Stimulated activated CD4-positive, alpha-beta T cell treated with anti-CD3 and anti-CD28 coated beads, Interleukin-15, amount 100 ng/mL, for 24 hours (primary cell): ENCODE measurements at places on chromosomes 12 and 14.

GRCh38 chr12:13368431-13368830 lies 171.9 kb downstream of the EMP1 start:
- DNase-seq: no peak

DNA sequence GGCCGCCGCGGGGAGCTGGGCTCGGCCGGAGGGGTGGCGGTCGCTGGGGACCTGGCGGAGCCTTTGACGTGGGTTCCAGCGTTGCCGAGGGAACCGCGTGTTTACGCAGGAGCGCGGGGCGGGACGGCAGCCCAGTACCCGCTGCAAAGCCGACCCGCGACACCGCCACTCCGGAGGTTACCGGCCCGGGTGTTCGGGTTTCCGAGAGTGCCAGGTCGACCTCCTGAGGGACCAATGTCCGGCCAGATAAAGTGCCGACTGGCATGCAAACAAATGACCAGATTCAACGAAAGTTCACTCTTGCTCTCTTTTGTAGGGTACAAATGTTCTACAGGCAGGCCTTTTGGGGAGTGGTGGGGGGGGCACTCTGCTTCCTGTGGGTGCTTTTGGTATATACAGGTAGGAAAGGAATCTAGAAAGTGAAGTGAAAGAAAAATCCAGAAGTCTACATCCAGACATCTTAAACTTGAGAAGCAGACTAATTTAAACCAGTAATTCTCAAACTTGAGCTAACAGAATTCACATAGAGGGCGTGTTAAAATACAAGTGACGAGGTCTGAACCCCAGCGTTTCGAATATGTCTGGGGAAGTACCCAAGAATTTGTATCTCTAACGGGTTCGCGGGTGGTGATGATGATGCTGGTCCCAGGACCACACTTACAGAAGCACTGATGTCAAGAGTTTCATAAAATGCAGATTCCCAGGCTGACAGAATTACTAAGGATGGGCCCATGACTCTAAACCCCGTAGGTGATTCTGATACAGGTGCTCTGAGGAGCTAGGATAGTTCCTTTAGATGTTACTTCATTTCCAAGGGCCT lies at the start of gene GPR135:
TSS of gene GPR135 (minus strand) at position 65 of the 820 bp plus-strand sequence. CDS start 154 bp downstream, outside the sequence.
- peak; percentile 61 for DNase-seq

DNA sequence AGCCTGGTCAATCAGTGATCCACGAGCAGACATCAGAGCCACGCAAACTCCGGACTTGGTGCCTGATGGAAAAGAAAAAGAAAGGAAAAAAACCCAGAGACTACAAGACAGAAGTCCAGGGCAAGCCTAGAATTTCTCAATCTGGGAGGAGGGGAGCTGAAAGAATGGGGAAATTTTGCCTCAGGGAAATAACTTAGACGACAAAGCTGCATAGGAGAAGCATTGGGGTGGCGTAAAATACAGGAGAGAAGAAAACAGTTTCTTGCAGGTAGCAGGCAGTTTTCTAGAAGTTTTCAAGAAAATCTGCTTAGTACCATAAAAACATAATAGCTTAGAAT lies 2.6 kb upstream of the SLC11A2 start:
- DNase-seq: no peak

GRCh38 chr12:97112136-97112535 lies 205.1 kb downstream of the NEDD1 start:
- no peak for DNase-seq

- no peak for DNase-seq
Measured at GRCh38 chr12:53589423-53589822, 36.8 kb downstream of the ATF7 start.

DNA sequence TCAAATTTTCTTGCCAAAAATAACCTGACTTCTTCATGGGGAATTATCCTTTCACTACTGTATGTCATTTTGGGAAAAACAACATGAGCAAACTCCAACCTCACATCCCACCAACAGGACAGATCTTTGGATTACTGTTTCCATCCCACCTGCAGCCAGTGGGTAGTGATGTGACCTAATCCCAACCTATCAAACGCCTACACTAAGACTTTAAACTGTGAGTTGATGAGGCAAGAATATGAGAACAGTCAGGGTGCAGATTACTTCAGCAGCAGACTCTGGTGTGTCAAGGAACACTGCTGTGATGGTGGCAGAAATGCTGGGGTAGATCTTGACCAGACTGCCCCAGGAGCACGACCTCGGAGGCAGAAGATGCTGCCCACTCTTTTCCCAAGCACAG lies 293.2 kb downstream of the DUSP6 start:
- DNase-seq: no peak

DNA sequence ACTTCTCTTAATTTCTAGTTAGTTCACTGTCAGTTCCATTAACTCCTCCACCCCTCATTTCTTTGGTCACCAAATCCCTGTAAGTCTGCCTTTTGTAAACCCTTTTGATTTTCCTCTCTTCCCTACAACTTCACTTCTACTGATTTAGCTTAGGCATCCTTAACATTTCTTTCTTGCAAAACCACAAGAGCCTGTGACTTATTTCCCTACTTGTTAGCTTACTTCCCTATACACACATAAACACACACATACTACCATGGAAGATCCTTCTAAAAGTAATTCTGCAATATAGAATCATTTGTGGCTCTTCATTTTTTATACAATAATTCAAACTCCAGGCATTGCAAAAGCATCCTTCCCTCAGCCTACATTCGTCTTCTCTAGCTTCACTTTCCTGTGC lies 494.3 kb upstream of the USP15 start:
- DNase-seq: no peak

DNA sequence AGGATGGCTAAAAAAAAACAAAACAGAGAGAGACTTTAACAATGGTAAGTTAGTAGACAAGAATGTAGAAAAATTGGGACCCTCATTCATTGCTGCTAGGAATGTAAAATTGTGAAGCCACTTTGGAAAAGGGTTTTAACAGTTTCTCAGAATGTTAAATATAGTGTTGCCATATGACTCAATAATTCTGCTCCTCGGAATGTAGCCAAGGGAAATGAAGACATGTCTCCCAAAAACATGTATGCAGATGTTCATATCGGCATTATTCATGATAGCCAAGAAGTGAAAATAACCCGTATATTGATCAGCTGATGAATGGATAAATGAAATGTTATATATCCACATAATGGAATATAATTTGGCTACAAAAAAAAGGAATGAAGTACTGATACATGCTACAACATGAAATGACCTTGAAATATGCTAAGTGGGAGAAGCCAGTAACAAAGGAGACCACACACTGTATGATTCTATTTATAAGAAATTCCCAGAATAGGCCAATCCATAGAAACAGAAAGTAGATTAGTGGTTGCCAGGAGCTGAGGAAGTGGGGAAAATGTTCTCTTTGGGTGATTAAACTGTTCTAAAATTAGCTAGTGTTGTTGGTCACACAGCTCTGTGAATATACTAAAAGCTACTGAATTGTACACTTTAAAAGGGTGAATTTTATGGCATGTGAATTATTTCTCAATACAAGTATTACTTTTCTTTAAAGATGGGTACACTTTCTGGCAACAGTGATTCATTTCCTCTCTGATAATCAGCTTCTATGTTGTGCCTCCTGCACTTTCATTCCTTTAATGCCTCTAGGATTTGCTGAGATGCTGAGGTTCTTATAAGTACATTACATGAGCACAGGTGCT lies 132.5 kb downstream of the DAAM1 start:
- DNase-seq: no peak

DNA sequence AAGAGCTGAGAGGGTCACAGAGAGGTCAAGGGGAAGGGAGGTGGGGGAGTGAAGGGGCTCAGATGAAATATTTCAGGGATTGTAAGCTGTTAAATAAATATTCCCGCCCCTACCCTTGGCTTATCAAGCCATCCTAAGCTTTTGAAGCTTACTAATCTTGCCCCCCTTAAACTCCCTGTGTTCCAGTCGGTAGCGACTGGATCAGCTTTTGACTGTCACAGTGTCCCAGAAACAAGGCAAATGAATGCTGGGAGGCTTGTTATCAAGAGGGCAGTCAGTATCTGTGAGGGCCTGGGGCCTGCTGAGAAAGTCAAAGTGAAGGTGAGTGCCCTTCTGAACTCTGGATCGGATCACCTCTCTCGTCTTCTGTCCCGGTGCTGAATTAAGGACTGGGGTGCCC lies 128.1 kb downstream of the DACT1 start:
- no peak for DNase-seq

GRCh38 chr14:96838449-96838848 lies 41.3 kb downstream of the VRK1 start:
- DNase-seq: no peak

GRCh38 chr14:90424075-90424474 lies 27.2 kb downstream of the CALM1 start:
- no peak for DNase-seq

DNA sequence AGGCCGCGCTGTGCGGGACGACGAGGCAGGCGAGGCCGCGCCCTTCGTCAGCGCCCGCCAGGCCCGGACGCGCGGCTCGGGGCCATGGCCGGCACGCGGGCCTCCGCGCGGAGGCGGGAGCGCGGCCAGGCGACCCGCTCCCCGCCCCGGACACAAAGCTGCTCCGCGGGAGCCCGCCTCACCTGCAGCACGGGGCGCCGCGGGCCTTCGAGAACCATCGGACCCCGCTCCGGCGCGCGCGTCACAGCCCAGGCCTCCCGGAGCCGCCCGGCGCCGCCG lies 342 bp downstream of the DICER1 start:
- no peak for DNase-seq

DNA sequence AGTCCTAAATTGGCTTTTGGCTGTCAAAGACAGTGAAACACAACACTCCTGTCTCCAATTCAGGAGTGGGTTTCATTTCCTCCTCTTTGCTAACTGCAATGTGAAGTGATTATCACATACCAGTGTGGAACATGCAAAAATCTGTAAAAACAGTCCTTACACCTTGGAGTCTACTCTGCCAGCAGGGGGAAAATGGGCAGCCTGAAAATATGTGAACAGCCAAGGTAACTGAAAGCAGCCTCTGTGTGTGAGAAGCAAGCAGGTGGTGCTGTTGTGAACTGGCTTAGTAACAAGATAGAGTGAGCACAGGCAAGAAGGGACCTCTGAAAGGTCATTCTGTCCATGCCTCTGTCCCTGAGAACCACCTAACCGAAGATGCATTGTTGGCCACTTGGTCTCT lies 6.0 kb downstream of the PRMT8 start:
- no peak for DNase-seq

GRCh38 chr12:132319991-132320570 lies 9.3 kb downstream of the GALNT9 start:
- DNase-seq: no peak

DNA sequence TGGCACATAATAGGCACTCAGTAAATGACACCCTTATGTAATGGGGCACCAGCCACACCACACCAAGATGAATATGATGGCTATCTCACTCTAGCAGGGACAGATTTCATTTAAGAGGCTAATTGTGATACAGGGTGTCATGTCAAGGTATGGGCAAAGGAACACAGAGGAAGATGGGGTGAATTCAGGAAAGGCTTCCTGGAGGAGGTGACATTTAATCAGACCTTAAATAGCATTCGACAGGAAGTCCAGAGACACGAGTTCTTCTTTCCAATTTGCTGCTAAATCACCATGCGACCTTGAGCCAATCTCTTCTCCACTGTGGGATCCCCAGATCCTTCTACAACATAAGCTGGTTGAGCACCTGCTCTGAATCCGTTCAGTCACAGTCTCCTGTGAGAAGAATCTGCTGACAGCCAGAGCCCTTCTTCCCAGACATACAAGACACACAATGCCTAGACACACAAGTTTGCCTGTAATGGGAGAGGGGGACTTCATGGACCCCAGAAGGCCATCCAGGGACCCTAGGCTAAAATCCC lies 1.5 kb upstream of the DTX1 start:
- no peak for DNase-seq

GRCh38 chr12:93297032-93297431 lies 80.7 kb upstream of the NUDT4 start:
- no peak for DNase-seq

GRCh38 chr14:57831981-57832380 lies 33.9 kb downstream of the SLC35F4 start:
- no peak for DNase-seq

DNA sequence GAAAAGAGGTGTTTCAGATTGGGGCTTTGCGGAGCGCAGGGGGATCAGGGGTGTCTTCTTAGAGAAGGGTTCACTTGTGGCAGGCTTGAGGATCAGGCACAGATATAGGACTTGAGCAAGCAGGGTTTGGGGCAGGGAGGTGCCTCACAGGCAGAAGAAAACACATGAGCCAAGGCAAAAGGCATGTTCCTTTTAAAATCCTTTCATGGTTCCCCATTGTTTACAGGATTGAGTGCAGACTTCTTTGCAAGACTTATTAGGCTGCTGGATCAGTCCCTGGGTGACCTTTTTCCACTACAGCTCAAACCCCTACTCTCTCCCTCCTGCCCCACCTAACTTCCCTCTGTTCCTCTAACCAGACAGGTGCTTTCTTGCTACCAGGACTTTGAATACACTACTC lies 19.7 kb downstream of the HSPB8 start:
- no peak for DNase-seq

DNA sequence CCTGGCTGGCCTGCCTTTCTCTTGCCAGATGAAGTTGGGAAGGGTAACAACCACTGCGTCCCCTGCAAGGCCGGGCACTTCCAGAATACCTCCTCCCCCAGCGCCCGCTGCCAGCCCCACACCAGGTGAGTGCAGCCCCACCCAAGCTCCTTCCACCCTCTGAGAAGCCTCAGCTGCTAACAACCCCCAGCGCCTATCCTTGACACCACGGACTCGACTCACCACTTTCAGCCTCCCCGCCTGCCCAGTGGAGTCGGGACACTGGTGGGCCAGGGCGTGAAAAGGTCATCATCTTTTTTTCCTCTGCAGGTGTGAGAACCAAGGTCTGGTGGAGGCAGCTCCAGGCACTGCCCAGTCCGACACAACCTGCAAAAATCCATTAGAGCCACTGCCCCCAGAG lies 2.1 kb downstream of the LTBR start:
- DNase-seq: no peak

- DNase-seq: no peak
Measured at GRCh38 chr14:99066378-99066777, 205.6 kb downstream of the BCL11B start.

DNA sequence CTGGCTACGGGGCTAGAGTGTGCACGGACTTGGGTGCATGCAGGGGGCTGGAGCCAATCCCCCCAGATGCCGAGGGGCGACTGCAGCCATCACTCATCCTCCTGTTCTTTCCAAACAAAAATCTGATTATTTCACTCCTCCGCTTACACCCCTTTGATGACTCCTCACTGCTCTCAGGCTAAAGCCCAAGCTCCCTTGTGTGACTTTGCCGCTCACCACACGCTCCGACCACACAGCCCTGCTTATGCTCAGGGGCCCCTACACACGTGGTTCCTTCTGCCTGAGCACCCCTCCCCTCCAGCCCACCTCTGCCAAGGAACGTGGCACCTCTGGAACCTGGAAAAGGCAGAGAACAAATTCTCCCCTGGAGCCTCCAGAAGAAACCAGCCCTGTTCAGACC lies 13.7 kb downstream of the CHFR start:
- peak; percentile 21 for DNase-seq

GRCh38 chr12:44000309-44000952 lies 164.6 kb downstream of the TMEM117 start:
- DNase-seq: peak; percentile 21

- DNase-seq: no peak
Measured at GRCh38 chr14:95480887-95481226, 35.6 kb downstream of the SYNE3 start.

- DNase-seq: no peak
Measured at GRCh38 chr12:90366286-90366685, 588.7 kb downstream of the CCER1 start.

- no peak for DNase-seq
Measured at GRCh38 chr14:85336817-85337216, 193.1 kb upstream of the FLRT2 start.
